ENCODE measurements at places on chromosomes 1 and 21.
A peak's percentile ranks its signal among the peaks of the same experiment; 100 is the strongest.

DNA sequence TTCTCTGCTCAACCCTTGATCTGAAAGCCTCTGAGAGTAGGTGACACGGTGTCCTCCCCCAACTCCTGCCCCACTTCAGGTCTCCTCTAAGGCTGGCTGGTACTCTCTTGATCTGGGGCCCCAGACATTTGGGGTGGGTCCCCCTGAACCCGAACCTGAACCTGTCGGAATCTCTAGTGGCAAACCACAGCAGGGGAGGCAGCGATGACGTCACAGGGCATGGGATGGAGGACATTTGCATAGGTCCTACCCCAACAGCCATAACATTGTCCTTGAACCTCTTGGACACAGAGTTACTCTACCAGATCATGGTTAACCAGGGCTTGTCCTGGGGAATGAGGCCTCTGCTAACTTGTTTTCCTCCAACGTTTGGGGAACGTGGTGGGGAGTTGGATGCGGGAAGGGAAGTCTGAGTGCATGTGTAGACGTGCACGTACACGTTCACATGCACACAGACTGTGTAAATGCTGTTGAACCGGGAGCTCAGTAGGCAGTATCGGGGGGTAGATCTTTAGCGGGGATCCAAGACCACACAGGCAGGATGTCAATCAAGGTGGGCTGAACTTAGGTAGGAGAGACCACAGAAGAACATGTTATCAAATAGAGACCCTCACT is 32.4 kb downstream of the CITED4 start:
- DNase-seq: no peak
- H3K36me3 ChIP-seq: no peaks in the 10 kb centered on the region

GRCh38 chr1:157073944-157074685 is 25.5 kb downstream of the ETV3L start:
- H3K4me3 ChIP-seq: no peak overlapping the region
- DNase-seq: peak; percentile 10
- H3K36me3 ChIP-seq: no peaks in the 10 kb centered on the region
- no peak overlapping the region for H3K27ac ChIP-seq
- peaks cover 16% of the 10 kb centered on the region for H3K27me3 ChIP-seq

DNA sequence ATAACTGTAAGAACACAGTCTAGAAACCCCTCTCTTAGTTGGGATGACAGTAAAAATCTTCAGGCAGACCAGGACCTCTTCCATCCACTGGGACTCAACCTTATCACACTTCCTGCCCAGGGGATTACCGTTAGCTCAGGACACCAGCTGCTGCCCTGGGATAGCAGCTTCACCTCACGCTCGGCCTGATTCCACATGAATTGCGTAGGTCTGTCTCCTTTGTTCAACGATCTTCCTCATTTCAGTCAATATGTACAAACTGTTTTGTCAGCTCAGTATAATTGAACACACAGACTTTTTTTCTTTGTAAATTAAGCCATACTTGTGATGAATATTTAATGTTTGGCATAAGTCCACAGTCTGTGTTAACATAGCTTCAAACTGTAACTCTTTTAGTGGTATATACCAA is 290.4 kb downstream of the GRIK1 start:
- no peak overlapping the region for H3K27ac ChIP-seq
- DNase-seq: no peak
- no peaks in the 10 kb centered on the region for H3K4me1 ChIP-seq
- H3K4me3 ChIP-seq: no peak overlapping the region
- no peaks in the 10 kb centered on the region for H3K27me3 ChIP-seq
- no peaks in the 10 kb centered on the region for H3K36me3 ChIP-seq

GRCh38 chr1:77081834-77082233 is 137.4 kb downstream of the PIGK start:
- no peak overlapping the region for H3K4me3 ChIP-seq
- H3K36me3 ChIP-seq: no peaks in the 10 kb centered on the region
- no peaks in the 10 kb centered on the region for H3K4me1 ChIP-seq
- no peak overlapping the region for H3K27ac ChIP-seq

- DNase-seq: no peak
- H3K27ac ChIP-seq: no peak overlapping the region
- no peaks in the 10 kb centered on the region for H3K4me1 ChIP-seq
- H3K4me3 ChIP-seq: no peak overlapping the region
- H3K27me3 ChIP-seq: no peaks in the 10 kb centered on the region
These were observed 547.8 kb downstream of the NPHP4 start for GRCh38 chr1:5444396-5444795.

DNA sequence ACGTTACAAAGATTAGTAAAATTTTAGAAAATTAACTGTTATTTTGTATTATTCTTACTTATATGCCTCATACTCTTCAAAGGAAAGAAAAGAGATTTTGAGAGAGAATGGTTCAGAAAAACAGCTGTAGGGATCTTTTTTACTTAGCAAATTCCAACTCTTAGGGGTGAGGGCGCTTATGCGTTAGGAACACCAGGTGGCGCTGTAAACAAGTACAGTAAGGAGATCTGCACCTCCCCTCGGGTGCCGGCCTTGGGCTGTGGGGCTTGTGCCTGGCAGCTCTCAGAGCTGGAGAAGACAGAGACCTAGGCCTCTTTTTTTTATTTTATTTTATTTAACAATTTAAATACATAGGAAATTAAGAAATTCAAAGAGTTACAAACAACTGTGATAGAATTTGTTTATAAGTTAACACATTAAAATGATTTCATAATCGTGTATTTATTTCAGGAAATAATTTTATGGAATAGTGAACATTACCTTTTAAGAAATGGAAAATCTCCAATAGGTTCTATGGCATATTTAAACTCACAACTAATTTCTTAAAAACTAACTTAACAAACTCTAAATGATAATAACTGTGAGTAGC is 32.6 kb downstream of the UTP25 start:
- H3K27ac ChIP-seq: no peak overlapping the region
- peaks cover 4% of the 10 kb centered on the region for H3K27me3 ChIP-seq
- DNase-seq: peak; percentile 79
- no peaks in the 10 kb centered on the region for H3K36me3 ChIP-seq

DNA sequence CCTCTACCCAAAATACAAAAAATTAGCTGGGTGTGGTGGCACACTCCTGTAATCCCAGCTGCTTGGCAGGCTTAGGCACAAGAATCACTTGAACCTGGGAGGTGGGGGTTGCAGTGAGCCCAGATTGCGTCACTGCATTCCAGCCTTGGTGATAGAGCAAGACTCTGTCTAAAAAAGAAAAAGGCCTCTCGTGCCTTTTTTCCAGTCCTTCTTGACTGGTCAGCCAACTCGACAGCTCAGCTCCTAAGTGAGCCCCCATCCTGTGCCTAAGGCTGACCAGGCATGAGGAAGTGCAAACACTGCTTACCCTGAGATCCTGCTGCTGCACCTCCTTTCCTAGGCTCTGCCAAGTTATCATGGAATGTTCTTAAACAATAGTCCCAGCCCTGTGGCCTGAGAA is 10.1 kb upstream of the PROK1 start:
- DNase-seq: no peak
- no peaks in the 10 kb centered on the region for H3K36me3 ChIP-seq
- no peaks in the 10 kb centered on the region for H3K4me1 ChIP-seq
- H3K27me3 ChIP-seq: peaks cover 3% of the 10 kb centered on the region
- no peak overlapping the region for H3K4me3 ChIP-seq
- no peak overlapping the region for H3K27ac ChIP-seq

- no peak overlapping the region for H3K27ac ChIP-seq
- peaks cover 41% of the 10 kb centered on the region for H3K4me1 ChIP-seq
- no peaks in the 10 kb centered on the region for H3K27me3 ChIP-seq
These were observed 231.8 kb upstream of the IRF2BP2 start for GRCh38 chr1:234841710-234842231.

GRCh38 chr21:41378849-41379248 is 17.0 kb downstream of the MX2 start:
- no peak for DNase-seq
- H3K4me1 ChIP-seq: peaks cover 10% of the 10 kb centered on the region
- no peak overlapping the region for H3K4me3 ChIP-seq
- peaks cover 85% of the 10 kb centered on the region for H3K36me3 ChIP-seq

DNA sequence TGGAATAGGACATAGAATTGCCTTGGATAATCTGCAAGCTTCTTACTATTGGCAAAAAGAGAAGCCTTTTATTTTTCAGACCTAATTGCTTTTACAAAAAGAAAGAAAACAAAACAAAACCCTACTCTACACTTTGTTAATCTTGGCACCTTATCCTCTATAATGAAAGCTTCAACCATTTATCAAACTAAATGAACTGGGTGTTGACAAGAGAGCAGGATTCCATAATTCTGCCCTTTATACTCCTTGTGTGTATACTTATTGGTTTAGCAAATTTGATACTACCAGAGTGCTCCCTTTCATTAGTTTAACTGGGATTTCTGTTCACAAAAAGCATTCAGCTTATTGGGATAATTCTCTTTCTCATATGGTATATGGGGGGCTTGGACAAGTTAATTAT is 3.0 kb upstream of the TMCC2 start:
- H3K27me3 ChIP-seq: peaks cover 5% of the 10 kb centered on the region
- no peak overlapping the region for H3K27ac ChIP-seq
- no peaks in the 10 kb centered on the region for H3K36me3 ChIP-seq

- H3K27me3 ChIP-seq: no peaks in the 10 kb centered on the region
- DNase-seq: no peak
- no peak overlapping the region for H3K27ac ChIP-seq
These were observed 10.0 kb upstream of the C4BPB start for GRCh38 chr1:207078578-207079132.

GRCh38 chr1:117586747-117587498 is 18.9 kb upstream of the TENT5C start:
- no peaks in the 10 kb centered on the region for H3K4me1 ChIP-seq
- no peak overlapping the region for H3K27ac ChIP-seq
- H3K4me3 ChIP-seq: no peak overlapping the region
- no peaks in the 10 kb centered on the region for H3K27me3 ChIP-seq
- H3K36me3 ChIP-seq: no peaks in the 10 kb centered on the region

DNA sequence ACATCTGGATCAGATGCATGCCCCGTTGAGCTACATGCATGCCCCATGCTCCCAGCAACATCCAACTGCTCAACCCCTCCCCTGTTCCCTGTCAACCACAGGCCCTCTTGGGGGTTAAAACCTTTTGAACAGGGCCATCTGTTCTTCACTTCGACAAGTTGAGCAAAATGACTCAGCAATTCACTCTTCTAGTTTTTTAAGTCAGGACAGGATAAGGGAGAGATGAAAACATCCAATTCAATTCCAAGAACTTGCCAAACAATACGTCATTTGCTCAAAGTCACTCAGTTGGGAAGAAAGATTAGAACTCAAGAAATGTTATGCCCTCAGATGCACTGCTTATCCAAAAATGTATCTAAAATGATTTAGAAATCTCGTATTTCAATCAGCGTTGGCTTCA is 46.1 kb upstream of the MTF2 start:
- H3K4me1 ChIP-seq: peaks cover 18% of the 10 kb centered on the region
- no peak overlapping the region for H3K4me3 ChIP-seq
- H3K36me3 ChIP-seq: no peaks in the 10 kb centered on the region
- H3K27ac ChIP-seq: no peak overlapping the region
- no peak for DNase-seq

Measured in CD4-positive, alpha-beta T cell (primary cell).